ENCODE measurements at places on chromosomes 5 and 9.

DNA sequence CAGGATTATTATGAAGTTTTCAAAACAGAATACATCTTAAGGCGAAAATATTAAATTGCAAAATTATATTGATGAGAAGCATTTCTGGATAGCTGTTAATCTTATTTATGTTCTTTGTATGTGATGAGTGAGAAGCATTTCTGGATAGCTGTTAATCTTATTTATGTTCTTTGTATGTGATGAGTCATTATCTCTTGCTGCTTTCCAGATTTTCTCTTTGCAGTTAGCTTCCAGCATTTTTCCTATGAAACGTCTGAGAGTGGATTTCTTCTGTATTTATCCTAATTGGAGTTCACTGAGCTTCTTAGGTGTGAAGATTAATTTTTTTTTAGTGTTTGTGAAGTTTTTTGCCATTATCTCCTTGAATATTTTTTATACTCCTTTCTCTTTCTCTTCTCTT lies 8.2 kb downstream of the TMEM232 start:
- DNase-seq, result no peak

DNA sequence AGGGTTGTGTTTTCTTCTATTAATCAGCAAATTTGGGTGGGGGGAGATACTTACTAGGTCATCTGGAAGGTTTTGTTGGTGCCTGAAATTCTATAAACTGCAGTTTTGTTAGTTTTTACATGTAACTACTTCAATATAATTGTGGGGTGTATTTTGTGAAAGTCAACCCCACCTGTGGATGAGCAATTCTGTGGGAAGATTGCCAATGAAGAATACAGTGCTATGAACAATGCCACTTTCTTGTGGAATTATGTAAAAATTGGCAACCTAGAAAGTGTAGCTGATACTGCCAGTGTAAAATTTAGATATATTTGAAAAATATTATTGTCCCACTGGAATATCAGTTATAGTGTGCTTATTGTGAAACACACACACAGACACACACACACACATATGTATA lies 80.7 kb downstream of the VCAN start:
- no peak for DNase-seq

DNA sequence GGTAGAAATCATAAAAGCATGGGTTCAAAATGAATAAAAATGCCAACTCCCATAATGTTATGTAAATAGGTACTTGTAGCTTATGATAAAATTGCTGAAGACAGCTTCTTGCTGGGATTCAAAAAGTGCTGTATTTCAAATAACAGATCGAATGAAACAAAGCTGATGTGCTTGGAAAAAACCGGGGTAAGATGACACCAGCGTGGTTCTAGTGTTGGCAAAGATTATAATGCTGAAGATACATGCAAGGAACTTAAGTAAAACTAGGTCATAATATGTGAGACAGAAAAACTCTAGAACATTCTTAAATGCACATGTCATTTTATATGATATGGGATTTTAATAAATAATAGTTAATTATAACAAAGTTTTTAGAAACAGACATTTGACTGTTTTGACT lies 44.4 kb upstream of the APC start:
- DNase-seq, result no peak

DNA sequence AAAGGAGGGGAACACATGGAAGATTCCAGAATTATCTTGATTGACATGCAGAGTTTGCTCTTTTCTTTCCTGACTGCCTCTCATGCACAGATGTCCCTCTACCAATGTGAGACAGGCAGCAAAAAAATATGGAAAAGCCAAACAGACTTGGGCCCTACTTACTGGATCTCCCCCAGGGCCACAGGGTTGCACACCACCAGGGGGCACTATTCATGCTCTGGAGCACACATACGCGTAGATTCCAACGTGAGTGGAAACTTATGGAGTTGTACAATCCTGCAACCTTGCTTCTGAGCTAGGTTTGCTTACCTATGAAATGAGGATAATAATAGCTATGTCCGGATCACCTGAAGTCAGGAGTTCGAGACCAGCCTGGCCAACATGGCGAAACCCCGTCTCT lies 319.5 kb downstream of the ARHGEF28 start:
- DNase-seq, result no peak

DNA sequence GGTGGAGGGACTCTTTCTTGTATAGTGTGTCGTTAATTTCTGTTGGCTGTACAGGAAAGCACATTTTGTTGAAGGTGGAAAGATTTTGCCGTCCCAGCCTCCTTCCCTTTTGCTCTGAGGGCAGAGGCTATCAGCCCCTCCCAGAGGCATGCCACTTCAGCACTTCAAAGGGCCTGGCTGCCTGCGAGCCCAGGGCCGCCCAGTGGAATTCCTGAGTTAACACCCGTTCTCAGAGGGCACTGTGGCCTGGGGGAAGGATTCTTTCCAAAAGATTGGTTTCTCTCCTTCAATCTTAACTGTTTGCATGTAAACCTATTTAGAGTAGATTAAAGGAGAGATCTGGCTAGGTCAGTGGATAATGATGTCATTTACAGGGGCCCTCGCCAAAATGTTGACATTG lies 238.6 kb downstream of the FANCC start:
- no peak for DNase-seq

DNA sequence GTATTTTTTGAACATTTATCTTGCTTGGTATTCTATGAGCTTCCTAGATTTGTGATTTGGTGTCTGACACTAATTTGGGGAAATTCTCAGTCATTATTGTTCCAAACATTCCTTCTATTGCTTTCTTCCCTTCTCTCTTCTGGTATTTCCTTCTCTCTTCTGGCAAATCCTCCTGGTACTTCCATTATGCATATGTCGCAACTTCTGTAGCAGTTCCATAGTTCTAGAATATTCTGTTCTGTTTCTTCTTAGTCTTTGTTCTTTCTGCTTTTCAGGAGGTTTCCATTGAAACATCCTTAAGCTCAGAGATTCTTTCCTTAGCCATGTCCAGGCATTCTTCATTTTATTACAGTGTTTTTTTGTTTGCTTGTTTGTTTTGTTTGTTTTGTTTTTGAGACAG lies 155.2 kb upstream of the PIK3R1 start:
- no peak for DNase-seq

DNA sequence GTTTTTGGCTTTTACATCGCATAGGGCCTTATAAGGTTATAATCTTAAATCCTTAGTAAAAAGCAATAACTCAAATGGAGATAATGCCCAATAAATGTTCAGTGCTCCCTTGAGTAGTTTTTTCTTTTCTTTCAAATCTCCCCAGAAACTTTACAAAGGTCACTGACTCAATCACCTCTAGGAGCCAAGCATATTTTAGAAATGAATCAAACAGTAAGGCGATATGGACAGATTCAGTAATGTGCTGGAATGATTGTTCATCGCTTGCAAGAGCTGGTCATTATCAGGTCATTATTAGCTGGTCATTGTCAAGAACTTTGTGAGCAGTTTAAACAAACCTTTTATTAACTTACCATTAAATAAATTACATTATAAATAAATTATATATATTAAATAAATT lies 130.4 kb upstream of the SLIT3 start:
- DNase-seq, result no peak

- no peak for DNase-seq
Observed at GRCh38 chr5:141877356-141878185, 639 bp downstream of the PCDH1 start.

DNA sequence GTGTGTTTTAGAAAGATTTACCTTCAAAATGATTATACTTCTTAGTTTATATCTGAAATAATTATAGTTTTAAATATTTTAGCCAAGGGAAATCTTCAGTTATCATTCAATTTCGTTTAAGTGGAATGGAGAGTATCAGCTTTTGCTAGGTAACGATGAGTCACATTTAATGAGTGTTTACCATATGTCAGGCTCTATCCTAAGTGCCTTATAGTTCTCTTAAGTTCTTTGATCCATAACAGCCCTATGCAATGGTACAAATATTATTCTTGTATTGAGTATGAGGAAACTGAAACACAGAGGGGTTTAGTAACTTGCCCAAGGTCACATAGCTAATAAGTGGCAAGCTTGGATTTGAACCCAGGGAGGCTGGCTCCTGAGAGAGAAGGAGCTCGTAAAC lies 37.5 kb upstream of the SHB start:
- DNase-seq, result no peak

DNA sequence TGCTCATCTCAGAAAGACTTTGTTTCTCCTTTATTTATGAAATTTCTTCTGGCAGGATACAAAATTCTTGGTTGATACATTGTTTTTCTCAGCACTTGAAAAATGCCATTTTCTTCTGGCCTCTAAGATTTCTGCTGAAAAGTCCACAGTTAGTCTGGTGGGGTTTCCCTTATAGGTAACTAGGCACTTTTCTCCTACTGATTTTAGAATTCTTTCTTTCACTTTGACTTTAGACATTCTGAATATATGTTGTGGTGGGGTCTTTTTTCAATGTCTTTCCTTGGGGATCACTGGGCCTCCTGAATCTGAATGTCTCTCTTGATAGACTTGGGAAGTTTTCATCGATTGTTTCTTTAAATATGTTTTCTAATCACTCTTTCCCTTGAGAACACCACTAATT lies 79.6 kb downstream of the CETN3 start:
- no peak for DNase-seq

DNA sequence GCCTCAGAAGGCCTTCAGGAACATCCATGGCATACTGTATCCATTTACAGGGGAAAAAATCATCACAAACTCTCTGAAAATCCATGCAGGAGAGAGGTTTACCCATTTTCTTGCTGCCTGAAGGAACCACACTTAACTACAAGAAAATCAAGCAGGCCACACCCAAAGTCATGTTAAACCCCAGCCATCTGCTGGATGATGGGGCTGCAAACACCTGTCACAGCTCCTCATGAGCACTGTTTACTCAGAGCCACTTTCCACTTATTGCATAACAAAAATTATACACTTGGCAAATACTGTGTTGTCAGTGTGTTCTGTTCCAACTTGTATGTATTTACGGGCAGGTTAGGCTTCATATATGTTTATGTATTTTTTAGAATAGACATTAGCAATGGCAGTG lies 35.8 kb downstream of the PPIC start:
- no peak for DNase-seq

DNA sequence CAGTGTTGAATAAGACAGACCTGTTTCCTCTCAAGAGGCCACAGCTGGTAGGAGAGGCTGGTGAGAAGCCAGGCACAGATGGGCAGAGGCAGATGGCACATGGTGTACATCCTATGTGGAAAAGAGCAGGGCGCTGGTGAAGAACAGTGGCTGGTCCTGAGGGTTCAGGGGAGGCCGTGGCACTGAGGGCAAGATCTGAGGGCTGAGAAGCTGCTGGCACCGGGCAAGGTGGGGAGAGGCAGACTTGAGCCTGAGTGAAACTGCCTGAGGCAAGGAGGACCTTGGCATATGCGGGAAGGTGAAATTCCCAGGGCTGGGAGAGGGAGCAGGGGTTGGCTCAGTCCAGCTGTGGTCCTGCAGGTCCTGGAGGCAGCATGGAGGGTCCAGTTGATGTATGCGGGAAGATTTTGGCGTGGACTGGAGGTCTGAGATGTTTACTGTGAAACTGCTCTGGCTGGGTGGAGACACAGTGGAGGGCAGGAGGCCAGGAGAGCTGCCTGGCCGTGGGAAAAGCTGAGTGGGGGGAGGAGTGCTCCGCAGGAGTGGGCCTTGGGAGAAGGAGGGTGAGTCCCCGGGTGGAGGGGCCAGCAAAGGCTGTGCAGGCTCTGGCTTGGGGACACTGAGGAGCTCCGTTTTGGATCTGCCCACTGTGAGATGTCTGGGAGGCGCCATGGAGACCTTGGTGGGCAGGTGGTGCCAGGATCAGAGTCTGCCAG lies 2.6 kb downstream of the MAN1B1 start:
- DNase-seq, result no peak

DNA sequence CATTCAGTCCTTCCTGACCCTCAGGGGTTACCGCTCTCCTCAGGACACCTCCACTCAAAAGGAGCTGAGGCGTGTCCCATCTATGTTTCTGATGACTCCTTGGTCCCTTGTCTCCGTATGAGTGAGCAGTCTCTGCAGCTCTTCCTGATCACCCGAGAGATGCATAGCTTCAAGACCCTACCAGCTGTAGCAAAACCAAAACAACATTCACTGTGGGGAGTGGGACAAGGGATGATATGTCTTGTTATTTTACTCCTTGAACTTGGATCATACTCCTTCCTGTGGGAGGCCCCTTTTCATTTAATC lies 14.4 kb downstream of the GLDC start:
- DNase-seq, result no peak

- no peak for DNase-seq
Observed at GRCh38 chr5:136276946-136277345, 84.0 kb upstream of the SMIM32 start.

DNA sequence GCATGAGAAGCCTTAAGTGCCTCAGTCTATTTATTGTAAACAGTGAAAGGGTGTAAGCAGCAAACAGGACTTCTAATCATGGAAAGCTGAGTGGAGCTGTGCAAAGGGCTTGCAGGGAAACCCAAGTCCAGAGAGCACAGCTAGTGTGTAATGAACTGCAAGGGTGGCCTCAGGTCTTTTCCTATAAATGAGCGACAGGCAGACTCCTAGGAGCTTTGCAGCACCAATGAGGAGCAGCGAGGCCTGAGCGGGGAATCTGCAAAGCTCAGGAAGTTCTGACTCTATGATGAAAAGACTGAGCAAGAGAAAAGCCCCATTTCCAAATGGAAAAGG lies 250.1 kb upstream of the MAP3K1 start:
- DNase-seq, result no peak

DNA sequence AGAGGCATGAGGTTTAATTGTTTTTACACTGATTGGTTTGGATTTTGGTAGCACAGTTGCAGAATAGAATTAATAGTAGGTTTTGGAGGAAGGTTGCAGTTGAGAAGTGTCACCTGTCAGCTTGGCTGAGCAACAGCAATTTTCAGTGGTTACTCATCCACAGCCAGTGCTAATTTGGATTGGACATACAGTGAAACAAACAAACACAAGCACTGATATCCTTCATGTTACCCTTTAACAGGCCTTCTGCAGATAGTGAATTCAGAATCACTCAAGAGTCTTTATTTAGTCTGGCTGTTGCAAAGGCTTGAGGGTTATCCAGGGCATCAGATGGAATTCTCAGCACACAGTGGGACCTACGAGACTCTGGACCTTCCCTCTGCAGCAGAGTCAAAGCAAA lies 31.8 kb upstream of the POU4F3 start:
- no peak for DNase-seq

- no peak for DNase-seq
Observed at GRCh38 chr9:107894572-107895261, 405.1 kb upstream of the KLF4 start.

GRCh38 chr5:91632871-91633270 lies 249.8 kb upstream of the ARRDC3 start:
- DNase-seq, result no peak

- DNase-seq, result no peak
Observed at GRCh38 chr5:132446621-132447020, 44.0 kb downstream of the IRF1 start.

GRCh38 chr9:135353935-135354334 lies 125.6 kb upstream of the PPP1R26 start:
- DNase-seq, result no peak

GRCh38 chr5:58770136-58770535 lies 187.3 kb downstream of the RAB3C start:
- no peak for DNase-seq

Data from activated T-cell treated with anti-CD3 and anti-CD28 coated beads for 24 hours (primary cell).